ENCODE measurements at places on chromosomes 6 and 20. TPM values are rescaled to one million over a fixed set of nuclear protein-coding genes. Genes with fewer than 3 reads are reported as not detected.

DNA sequence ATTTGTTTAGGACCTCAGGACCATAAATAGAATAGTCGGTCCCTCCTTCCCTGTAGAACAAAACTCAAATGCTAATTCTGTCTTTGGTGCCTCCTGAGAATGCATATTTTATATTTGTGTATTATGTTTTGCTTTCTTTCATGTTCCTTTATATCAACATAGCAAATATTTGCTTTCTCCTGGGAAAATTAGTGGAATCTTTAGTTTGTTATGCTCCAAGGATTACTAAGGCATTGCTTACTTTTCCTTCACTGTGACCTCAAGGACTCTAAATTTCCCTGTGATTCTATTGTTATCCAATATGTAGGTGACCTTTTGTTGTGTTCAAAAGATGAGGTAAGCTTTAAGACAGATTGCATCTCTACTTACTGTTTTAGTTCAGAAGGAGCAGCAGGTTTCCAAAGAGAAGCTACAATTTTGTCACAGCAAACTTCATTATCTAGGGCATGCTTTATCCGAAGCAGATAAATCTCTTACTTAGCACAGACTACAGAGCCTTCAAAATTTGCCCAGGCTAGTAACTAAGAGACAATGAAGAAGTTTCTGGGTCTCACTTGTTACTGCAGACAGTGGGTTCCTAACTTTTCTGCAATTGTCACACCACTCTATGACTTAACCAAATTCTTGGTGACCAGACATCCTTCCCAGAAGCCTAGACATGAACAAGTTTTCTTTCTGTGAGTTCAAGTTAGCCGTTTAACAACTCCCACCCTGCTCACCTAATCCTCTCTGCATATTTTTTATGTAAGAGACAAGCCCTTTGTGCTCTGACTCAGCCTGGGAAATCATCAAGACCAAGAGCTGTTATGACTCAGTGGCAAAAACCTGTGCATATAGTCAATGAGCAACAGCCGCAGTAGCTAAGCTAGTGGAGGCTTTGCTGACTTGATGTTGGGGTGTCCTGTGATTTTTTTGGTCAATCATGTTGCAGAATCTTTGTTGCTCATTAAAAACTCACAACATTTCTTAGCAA is 378.8 kb downstream of the QKI start:
- peak; percentile 80 for DNase-seq

GRCh38 chr6:25576919-25577318 is 75.1 kb upstream of the SCGN start:
- DNase-seq = peak; percentile 10

GRCh38 chr6:160333101-160333500 is 15.1 kb upstream of the SLC22A3 start:
- DNase-seq = no peak

DNA sequence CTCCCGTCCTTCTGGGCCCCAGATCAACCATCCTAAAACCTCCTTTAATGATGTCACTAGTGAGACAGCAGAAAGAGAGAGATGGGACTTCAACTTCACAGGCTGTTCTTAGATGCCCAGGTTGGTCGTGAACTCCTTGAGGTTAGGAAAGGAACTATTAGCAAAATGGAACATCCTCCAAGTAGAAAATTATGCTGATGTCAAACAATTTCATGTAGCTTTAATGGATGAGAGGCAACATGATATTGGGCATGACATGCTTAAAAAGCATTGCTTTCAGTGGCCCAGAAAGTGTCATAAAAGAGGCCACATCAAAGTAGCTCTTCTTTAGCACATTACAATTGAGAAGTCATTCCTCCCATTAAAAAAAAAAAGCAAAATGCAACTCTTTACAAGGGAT is 248.1 kb downstream of the PTPRT start:
- DNase-seq = no peak

GRCh38 chr6:41568585-41569384 is 22.6 kb downstream of the FOXP4 start:
- no peak for DNase-seq

DNA sequence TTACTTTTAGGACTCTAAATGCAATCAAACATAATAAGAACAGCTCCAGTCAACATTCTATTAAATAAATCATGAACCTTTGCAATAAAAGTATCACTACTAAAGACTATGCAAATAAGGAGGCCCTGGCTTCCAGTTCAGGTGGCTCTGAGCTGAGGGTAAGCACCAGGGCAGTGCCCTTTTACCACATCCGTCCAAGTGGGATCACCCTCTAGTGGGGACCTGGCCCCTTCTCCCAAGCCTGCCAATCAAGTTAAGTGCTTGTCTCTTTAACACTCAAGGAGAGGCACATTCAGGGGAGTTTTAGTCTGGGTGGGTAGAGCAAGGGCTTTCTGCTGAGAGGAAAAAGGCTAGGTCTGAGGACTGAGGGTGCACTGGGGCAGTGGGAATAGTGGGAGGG is 161.4 kb downstream of the TMEM200A start:
- no peak for DNase-seq

FAM184A gene
- total RNA-seq = 0.79 TPM
